ENCODE measurements at places on chromosomes 1 and 21.
A peak's percentile ranks its signal among the peaks of the same experiment; 100 is the strongest.

DNA sequence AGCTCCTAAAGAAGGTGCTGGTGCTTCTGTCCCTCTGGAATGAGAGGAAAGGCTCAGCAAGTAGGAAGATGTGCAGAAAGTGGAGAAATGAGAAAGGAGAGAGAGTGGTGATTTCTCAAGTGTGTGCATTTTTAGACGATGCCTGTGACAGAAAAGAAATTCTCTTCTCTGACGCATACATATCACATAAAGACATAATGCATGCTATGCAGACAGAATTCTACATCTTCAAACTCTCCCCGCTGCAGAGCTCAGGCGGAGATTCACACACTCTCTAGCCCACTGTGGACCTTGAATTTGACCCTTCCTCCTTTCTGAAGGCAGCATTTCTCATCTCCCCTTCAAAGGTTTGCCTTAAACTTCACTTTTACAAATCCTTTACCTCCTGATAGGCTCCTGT is 52.0 kb upstream of the CAMK1G start:
- DNase-seq: no peak

GRCh38 chr1:93177991-93178390 is 2.2 kb downstream of the TMED5 start:
- DNase-seq: no peak

DNA sequence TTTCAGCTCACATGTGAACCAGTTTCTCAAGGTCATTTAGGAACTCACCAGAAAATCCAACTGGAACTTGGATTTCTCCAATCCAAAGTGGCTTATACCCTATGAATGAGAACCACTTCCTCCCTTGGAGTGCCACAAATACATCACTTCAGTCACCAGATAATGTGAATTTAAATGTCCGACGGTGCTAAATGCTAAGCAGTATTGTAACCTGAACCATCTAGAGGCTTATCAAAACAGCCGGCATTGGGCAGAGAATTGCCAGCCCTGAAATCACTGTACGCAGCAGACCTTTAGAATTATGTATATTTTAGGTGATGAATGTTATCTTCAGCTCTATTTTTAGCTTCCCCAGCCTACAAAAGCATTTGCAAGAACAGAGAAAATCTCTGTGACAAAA is 76.8 kb upstream of the COX20 start:
- DNase-seq: no peak

DNA sequence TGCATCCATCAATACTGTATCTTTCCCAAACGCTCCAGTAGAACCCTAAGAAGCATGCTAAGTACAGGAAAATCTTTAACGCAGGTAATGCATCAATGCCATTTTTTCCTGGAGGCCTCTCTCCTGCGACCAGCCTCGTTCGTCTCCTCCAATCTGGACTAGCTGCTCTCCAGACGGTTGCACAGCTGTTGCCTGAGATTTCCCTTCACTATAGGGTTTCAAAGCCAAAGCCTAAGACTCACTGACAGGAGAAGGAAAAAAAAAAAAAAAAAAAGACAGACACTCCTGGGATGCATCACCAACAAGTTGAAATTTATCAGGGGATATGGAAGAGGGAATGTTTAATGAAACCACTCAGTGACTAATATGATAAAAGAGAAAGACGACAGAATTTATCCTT is 93.0 kb downstream of the APP start:
- DNase-seq: no peak

GRCh38 chr1:174938281-174939007 is 61.3 kb upstream of the CACYBP start:
- DNase-seq: no peak

- no peak for DNase-seq
These were observed 59.2 kb downstream of the HTR6 start for GRCh38 chr1:19723874-19724273.

DNA sequence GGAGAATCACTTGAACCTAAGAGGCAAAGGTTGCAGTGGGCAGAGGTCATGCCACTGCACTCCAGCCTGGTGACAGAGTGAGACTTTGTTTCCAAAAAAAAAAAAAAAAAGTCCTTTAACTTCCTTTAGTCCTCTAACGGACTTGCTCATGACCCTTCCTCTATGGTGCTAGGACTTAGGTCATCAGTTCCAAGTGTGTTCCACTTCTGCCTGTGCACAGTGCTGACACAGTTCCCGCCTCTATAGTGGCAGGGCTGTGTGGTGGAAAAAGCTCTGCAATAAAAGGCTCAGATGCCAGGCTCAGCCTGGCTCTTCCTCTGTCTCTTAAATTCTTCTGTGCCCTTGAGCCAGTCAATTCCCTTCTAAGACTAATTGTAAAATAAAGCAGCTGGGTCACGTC is 22.0 kb downstream of the CC2D1B start:
- no peak for DNase-seq

- no peak for DNase-seq
These were observed 644 bp downstream of the UBE4B start for GRCh38 chr1:10033359-10033845.

DNA sequence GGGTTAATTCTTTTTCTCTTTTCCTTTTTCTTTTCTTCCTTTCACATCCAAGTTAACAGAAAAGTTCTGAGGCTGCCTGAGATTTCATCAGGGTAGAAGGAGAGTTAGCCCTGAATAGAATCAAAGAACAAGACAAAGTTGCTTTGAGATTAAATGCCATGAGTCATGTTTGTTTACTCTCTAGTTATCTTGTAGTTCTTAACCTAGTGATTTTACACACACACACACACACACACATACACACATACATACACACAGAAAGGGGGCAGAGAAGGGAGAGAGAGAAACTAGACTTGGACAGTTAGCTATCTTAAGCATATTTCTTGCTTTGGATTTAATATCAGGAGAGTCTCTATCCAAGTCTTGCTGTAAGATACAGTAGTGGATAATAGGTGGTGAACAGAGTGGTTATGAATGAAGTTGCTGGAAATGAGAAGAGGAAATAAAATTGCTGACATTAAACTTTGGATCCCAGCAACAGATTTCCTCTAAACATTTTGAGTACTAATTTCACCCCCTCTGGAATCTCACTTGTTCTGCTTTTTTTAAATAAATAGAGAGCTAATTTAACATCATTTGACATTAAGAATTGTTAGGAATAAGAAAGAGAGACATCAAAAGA is 19.9 kb downstream of the PLA2G4A start:
- no peak for DNase-seq

DNA sequence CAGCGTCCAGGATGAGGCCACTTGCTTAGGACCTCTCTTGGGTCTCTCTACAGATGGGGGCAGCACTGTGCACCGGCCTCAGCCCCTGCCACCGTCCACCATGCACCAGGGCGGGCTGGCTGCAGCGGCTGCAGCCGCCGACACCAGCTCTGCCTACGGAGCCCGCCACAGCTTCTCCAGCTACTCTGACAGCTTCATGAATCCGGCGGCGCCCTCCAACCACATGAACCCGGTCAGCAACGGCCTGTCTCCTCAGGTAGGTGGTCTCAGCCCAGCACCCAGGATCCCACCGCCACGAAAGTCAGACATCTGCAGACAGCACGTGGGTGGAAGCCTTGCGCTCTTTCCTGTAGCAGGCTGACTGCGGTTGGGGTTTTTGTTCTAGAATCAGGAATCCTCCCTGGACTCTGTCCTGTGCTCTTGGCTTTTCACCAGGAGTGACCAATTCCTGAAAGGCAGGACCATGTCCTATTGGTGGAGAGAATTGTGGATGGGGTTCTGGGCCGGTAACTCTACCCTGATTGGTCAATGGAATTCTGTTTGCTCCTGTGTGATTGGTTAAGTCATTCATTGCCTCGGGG is 72.5 kb downstream of the PAX7 start:
- no peak for DNase-seq

GRCh38 chr1:172531412-172532182 is 1.4 kb upstream of the SUCO start:
- no peak for DNase-seq

- peak; percentile 63 for DNase-seq
These were observed 4.9 kb downstream of the AHDC1 start for GRCh38 chr1:27598902-27599528.

- DNase-seq: no peak
These were observed 2.4 kb upstream of the BRWD1 start for GRCh38 chr21:39315603-39316445.

GRCh38 chr1:59396387-59396786 is 99.5 kb downstream of the FGGY start:
- no peak for DNase-seq

DNA sequence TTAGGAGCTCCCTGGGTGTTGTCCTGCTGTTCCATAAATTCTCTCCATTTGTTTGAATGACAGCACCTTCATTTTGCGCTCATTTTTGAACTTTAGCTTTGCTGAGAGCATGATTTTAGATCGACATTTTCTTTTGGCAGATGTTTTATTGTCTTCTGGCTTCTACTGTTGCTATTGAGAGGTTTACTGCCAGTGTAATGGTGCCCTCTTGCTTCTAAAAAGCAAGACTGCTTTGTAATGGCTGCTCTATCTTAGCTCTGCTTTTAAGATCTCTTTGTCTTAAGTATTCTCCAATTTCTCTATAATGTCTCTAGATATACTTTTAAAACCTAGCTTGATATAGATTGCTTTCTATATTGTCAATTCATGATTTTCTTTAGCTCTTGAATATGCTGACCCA is 27.8 kb downstream of the THEM4 start:
- no peak for DNase-seq

GRCh38 chr1:29896791-29897714 is 660.7 kb downstream of the PTPRU start:
- DNase-seq: no peak

GRCh38 chr1:169110689-169111447 is 4.4 kb downstream of the ATP1B1 start:
- no peak for DNase-seq

DNA sequence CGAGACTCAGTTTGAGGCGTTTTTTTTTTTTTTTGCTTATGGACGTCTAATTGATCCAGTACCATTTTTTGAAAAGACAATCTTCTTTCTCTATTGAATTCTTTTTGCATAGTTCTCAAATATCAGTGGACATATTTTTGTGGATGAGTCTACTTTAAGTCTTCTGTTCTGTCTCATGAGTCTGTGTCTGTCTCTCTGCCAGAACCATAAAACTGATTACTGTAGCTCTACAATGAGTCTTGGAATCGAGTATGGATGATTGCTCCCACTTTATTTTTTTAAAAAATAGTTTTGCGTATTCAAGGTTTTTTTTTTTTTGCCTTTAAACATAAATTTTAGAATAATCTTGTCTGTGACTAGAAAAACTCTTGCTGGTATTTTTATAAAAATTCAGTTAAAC is 323.5 kb downstream of the ZNF326 start:
- DNase-seq: no peak

DNA sequence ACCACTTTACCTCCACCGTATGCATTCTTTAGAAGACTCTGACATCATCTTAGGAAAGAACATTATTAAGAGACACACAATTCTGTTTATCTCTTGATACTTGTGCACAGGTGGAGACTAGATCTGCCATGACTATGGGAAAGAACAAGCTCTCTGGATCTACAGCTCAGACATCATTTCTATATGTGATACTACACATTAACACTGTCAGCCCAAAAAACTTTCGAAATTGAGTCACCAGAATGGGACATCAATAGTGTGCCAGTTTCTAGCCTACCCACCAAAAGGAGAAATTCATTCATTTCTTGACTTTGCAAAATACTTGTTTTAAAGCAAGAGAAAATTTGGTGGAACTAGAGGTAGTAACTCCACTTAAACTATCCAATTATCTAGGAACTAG is 6.0 kb upstream of the EVI5 start:
- DNase-seq: no peak

- DNase-seq: no peak
These were observed 532.5 kb downstream of the NCAM2 start for GRCh38 chr21:21530680-21531079.

DNA sequence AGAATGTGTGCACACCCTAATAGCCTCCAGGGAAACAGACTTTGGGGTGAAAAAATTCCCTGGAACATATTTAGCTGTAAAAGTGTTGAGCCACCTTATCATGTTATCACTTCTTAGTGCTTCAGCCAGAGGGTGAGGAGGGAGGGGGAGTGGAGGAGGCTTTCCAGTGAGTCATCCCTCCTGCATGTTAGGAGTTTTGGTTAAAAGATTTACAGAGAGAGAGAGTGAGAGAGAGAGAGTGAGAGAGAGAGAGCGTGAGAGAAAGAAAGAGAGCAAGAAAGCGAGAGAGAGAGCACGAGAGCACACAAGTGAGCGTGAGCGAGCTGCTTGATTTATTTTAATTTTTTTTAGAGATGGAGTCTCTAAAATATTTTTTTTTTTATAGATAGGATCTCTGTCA is 13.5 kb upstream of the CACNA1E start:
- DNase-seq: no peak

DNA sequence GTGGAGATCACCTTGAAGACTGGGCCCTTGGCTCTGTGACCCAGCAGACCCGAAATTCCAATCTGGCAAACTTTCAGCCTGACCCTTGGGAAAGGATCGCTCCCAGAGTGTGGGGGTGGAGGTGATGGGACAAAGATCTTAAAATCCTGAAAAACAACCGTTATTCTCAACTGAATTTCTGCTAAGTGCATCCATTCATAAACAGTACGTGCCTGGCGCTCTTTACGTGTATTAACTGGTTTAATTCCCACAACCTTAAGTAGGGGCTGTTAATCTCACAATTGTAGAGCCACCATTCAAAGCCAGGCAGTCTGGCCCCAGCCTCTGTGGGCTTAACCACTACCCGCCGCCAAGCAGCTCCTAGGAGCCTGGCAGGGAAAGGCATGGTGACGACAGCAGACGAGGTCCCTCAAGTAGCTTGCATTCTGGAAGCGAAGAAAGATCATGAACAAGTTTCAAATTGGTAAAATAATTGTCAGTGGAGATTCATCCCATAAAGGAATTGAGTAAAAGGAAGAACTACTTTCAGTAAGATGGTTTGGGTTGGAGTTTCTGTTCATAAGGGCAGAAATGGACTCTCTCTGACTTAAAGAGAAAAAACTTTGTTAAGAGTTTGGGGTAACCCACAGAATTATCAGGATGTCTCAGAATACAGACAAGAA is 11.4 kb upstream of the RGS16 start:
- no peak for DNase-seq

DNA sequence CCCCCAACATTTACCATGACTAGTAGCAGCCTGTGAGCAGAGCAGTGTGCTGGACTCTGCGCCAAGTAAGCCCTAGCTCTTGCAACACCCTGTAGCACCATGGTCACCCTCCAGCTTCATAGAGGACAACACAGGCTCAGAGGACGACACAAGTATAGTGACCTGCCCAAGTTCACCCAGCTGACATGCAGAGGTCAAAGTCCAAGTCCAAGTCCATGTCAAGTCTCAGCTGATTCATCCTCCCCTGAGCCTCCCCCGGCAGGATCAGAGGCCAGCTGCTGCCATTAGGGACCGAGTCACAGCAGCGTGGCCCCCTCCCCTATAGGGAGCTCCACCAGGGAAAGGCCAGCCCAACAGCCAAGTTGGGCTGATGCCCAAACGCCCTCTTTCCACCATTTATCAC is 15.9 kb downstream of the SDC3 start:
- DNase-seq: no peak

GRCh38 chr1:226825037-226825745 is 45.2 kb upstream of the PSEN2 start:
- no peak for DNase-seq
